NCI-H446 (cell line): ENCODE measurements at places on chromosomes 11 and 22.
A peak's percentile ranks its signal among the peaks of the same experiment; 100 is the strongest.

- DNase-seq, result no peak
Observed at GRCh38 chr11:15901790-15902189, 454.6 kb downstream of the SOX6 start.

DNA sequence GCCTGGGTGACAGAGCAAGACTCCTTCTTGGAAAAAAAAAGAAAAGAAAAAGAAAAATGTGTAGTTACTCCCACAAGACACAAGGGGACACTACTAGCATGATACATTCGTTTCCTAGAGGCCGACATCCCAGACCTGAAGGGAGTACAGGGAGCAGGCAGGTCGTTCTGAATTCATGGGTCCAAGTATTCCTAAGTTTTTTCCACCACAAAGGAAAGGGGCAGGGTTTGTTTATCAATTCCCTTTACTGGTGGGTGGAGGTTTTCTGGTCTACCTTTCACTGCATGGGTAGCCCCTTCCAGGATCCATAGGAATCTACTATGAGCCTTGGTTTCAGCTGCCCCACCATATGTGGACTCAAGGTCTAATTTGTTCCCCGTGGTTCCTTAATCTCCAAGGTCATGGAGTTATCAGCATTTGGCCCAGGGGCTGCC is 11.8 kb downstream of the TIGD3 start:
- DNase-seq, result peak; percentile 84

DNA sequence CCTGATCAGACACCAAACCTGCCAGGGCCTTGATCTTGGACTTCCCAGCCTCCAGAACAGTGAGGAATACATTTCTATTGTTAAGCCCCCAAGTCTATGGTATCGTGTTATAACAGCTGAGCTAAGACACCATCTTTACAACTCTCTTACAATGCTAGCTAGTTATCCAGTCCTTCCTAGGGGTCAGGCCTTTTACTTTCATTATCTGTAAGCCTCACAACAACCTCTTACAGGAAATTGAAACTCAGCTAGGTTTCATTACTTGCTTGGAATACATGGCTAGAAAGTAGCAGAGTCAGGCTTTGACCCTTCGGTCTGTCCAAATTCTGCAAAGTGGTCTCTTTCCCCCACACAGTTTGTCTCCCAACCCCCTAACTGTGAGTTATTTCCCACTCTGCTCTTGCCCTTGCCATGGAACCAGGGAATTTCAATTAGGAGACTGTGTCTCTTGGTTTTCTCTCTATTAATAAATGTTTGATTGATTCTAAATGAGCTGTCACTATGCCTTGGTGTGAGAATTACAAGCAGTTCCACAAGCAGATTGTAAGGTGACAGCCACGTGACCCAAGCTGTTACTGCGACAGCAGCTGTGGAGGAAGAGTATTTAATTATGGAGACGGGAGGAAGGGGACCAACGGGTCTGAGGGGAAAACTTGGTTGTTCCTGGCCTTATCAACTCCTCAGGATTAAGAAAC is 38.4 kb upstream of the CLMP start:
- no peak for DNase-seq

- no peak for DNase-seq
Observed at GRCh38 chr11:75809991-75810390, 5.0 kb upstream of the UVRAG start.

GRCh38 chr11:96149743-96150555 is 193.0 kb downstream of the MAML2 start:
- no peak for DNase-seq

- no peak for DNase-seq
Observed at GRCh38 chr22:27482402-27482801, 319.2 kb downstream of the MN1 start.

DNA sequence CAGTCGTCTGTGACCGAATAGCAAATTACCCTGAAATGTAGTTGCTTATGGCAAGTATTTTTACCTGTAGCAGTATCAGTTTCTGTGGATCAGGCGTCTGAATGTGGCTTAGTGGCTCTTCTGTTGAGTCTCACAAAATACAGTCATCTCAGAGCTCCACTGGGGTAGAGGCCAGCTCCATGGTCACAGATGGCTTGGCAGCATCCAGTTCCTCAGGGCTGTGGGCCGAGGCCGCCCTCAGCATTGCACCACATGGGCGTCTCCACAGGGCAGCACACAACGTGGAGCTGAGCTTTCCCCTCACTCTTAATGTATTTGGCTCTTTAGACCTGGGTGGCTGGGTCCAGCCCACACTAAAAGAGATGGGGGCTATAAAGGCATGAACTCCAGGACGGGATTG is 57.8 kb downstream of the SBF1 start:
- no peak for DNase-seq

DNA sequence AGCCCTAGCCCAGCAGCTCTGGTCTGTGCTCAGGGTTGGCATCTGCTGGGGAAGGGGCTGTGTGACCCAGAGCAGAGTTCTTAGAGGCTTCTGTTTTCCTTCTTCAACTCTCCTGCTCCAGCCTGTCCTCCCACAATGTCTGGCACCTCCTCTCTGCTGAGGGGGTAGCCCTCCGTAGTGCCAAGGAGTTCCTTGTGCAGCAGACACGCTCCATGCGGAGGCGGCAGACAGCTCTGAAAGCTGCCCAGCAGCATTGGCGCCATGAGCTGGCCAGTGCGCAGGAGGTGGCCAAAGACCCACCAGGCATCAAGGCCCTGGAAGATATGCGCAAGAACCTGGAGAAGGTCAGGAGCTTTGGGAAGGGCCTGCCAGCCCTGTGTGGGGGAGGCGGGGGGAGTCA is 69.3 kb downstream of the CEP164 start:
- no peak for DNase-seq

DNA sequence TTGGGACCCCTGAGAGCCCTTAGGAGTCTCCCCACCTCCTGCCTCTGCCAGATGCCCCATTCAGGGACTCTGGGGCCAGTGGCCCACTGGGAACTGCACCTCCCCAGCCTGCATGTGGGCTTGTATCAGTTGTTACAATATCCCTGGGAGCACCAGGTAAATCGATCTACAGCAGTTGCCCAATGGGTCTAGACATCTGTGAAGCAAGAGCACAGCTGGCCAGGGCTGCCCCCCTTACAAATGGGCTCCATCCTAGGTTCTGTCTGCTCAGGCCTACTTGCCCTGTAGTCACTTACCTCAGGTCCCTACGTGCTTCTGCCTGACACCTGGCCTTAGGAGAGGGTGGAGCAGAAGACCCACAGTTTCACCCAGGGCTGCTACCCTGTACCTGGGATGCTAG is 62.7 kb downstream of the HIRA start:
- no peak for DNase-seq

DNA sequence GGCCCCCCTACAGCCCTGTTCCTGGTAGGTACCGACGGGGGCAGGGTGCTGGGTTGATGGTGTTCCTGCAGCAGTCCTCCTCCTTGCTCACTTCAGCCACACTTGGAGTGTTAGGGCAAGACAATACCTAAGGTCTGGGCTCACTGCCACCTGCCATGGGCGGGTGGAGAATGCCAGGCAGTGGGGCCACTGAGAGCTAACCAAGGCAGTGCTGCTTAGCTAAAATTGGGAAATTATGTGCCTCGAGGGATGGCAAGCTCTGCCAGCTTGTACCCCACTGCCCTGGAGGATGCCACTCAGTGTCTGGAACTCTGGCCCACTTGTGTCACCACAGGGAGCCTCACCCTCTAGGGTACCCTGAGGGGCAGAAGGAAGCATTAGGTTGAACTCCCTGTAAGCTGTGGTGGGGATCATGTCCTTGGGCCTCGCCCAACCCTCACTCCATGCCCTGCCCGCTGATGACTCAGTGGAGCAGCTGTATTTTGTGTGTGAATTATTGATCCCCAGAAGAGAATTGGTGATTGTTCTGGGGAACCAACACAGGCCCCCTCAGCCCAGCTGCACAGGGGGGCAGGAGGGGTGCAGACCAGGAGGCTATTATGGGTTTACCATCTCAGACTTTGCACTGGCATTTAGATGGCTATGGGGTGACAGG is 17.7 kb downstream of the PHLDB1 start:
- peak; percentile 42 for DNase-seq

DNA sequence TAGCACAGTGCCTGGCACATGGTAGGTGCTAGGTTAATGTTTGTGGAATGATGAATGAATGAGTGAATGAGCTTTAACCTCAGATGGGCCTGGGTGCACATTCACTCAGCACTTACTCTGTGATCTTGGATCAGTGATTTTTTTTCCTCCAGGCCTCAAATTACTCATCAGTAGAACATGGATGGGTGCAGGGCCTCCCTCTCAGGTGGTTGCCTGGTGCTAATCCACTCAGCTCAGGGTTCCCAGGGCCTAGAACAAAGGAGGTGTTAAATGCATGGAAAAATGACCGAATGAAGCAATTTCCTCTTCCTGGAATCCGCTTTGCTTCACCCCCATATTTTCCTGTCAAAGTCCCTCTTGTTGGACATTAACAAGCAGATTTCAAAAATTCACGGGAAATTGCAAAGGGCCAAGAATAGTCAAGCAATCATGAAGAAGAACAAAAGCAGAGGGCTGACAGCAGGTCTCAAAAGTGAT is 93.5 kb downstream of the MYEOV start:
- DNase-seq, result no peak

DNA sequence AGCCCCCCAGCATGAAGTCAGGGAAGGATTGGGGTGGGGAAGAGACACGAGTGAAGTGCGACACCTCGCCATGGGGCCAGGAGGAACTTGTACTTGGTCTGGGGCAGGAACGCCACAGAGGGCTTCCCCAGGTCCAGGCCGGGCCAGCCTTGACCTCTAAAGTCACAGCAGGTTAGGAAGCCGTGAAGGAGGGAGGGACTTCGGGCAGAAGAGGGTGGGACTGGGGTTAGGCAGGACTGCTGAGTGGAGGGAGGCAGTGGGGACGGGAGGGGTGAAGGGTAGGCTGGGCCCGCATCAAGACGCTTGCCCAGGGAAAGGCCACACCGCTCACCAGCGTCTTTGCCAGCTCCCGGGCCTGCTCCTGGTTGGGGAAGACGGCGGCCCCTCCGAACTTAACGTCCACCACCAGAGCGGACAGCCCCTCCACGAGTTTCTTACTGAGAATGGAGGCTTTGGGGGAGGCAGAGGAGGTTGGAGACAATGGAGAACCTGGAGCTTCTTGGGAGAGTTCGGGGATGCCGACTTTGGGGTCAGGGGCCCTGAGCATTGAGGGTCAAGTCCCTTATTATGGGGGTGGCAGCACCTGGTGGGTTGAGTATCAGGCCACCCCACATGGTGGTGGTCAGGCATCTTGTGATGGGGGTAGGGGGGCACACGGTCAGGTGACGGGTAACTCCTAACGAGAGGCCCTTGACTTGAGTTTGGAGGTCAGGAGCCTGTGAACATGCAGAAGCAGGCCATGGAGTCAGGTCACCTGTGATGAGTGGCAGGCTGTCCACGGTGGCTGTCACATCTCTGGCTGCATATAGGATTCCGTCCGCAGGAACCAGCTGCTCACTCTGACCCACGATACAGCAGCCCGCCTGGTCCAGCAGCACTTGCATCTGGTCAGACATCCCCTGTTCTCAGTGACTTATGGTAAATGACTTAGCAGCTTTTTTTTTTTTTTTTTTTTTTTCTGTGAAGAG is 1.7 kb upstream of the SCO2 start:
- no peak for DNase-seq

DNA sequence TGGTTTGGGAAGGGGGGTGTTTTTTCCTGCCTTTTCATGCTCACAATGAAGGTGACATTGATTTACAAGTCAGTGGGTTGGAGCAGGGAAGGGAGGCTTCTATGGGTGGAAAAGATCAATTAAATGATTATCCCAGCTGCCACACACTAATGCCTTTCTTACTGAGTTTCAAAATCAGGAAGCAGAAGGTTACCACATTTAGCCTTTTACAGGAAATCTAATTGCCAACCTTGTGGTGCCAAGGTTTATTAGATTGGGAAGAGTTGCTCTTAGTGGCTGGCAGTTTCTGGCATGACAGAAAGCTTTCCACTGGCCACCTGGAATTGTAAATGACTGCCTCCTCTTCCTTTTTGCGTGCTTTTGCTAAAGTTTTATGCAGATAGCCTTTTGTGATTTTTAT is 98.7 kb downstream of the NAV2 start:
- peak; percentile 47 for DNase-seq

DNA sequence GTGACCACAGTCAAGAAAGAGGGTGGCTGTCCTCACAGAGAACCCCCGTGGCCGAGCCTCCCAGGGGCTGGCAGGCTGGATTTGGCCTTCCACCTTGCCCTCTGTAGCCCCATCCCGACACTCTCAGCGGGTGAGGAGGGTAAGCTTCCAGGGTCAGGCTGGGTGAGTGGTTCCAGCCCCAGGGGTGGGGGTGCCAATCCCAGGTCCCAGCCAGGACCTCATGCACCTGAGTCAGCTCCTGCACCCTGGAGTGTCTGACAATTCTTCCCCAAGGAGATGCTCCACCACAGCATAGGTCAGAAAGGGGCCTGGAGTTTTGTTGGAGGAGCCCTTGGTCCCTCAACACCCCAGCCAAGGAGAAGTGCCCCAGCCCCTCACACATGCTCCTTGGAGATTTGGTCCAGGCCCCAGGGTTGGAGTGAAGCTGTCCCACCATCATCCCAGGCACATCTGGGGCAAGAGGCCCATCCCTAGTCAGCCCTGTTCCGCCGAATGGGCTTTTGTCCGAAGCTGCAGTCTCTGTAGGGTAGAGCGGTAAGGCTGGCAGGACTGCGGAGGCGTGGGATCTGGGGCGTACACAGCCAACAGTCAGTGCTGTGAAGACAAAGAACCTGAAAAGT is 8.4 kb downstream of the LINC01488 start:
- no peak for DNase-seq

- DNase-seq, result no peak
Observed at GRCh38 chr22:44224166-44224565, 43.4 kb downstream of the PARVG start.

DNA sequence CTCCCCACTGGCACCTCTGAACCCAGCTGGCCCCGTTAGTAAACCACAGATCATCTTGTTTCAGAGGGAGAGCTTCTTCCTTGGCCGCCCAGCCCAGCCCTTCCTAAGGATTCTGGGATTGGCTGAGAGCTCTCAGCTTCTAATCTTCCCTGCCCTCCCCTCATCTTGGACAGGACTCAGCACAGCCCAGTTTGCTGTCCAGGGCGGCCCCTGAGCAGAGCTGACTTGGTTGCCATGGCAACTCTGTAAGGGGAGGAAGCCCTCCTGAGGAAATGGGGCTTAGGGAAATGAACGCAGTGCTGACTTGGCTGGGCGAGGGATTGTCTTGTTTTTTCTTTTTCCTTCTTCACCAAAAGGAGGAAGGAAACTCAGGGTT is 4.6 kb downstream of the APOL4 start:
- DNase-seq, result no peak

- no peak for DNase-seq
Observed at GRCh38 chr11:122665861-122666260, 10.3 kb downstream of the UBASH3B start.

GRCh38 chr11:19026862-19027261 is 33.7 kb downstream of the MRGPRX2 start:
- DNase-seq, result no peak

GRCh38 chr11:74048993-74049392 is 40.1 kb upstream of the UCP3 start:
- DNase-seq, result no peak

DNA sequence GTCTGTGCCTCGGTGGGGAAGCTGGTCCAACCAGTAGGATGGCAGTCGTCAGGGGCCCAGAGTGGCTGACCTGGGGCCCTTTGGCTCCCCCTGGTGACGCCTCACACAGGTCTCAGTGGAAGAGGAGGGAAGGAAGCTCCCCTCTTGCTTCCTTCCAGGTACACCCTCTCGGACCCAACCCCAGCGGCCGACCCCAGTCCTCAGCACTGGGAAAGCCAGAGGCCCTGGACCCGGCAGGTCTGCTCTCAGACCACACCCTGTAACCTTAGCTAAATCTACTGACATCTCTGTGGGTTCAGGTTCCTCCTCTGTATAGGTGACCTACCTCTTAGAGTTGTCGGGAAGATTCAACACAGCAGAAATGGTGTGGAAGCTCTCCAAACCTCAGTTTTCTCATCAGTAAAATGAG is 3.4 kb upstream of the SCUBE1 start:
- no peak for DNase-seq
